Tibial nerve (tissue), 4 donors: ENCODE measurements at places on chromosomes 6 and 20.

GRCh38 chr6:27144740-27145079 lies 102.8 kb upstream of the PRSS16 start:
- DNase-seq: no peak
- peaks cover 6% of the 10 kb centered on the region for H3K27me3 ChIP-seq
- peaks cover 4% of the 10 kb centered on the region for H3K4me1 ChIP-seq
- H3K4me3 ChIP-seq: peak overlapping the region; percentile 60

GRCh38 chr6:147904416-147904815 lies 395.9 kb downstream of the SAMD5 start:
- DNase-seq: no peak
- no peaks in the 10 kb centered on the region for H3K27me3 ChIP-seq
- H3K36me3 ChIP-seq: no peaks in the 10 kb centered on the region
- no peak overlapping the region for H3K4me3 ChIP-seq
- H3K4me1 ChIP-seq: no peaks in the 10 kb centered on the region

- H3K4me1 ChIP-seq: peaks cover 20% of the 10 kb centered on the region
- H3K27ac ChIP-seq: no peak overlapping the region
- no peak overlapping the region for H3K4me3 ChIP-seq
- no peak for DNase-seq
- H3K27me3 ChIP-seq: no peaks in the 10 kb centered on the region
These were observed 155.1 kb downstream of the CD83 start for GRCh38 chr6:14272737-14273085.

DNA sequence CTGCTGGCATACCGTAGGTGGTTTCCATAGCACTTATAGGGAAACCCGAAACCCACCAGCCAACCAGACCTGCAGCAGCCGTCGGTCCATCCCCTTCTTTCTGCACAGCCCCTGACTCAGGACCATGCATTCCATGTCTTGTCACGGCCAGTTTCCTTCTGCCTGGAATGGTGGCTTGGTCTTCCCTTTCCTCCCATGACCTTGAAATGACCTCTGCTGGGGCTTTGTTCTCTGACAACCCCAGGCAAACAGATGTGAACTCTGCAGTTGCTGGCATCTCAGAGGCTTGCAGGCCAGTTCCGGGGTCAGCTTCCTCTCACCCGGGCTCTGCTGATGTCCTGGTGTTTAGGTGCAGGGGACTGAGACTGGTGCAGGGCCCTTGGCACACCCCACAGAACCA lies 250.8 kb downstream of the SMOC2 start:
- H3K4me3 ChIP-seq: no peak overlapping the region
- DNase-seq: no peak
- H3K27ac ChIP-seq: no peak overlapping the region
- no peaks in the 10 kb centered on the region for H3K4me1 ChIP-seq
- H3K27me3 ChIP-seq: no peaks in the 10 kb centered on the region

- H3K4me3 ChIP-seq: no peak overlapping the region
- H3K36me3 ChIP-seq: no peaks in the 10 kb centered on the region
- peaks cover 7% of the 10 kb centered on the region for H3K4me1 ChIP-seq
These were observed 3.7 kb upstream of the RPP40 start for GRCh38 chr6:5007531-5007930.

DNA sequence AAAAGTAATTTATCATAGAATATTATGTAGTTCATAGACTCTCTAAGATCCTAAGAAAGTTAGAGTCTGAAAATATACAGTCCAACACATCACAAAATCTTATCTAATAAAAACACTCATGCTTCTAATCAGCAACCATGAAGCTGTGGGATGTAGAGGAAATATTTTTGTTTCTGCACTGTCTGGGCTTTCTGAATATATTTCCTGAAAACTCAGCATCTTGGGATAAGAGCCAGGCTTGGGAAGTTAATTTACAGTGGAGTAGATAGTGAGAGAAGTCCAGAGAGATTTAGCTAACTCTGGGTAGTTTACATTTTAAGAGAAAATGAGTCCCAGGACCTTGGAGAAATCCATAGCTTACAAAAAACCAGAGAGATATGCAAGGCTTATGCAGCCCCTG lies 150.4 kb upstream of the BMP5 start:
- H3K4me3 ChIP-seq: no peak overlapping the region
- H3K27me3 ChIP-seq: no peaks in the 10 kb centered on the region

GRCh38 chr6:37426945-37427510 lies 6.0 kb upstream of the CMTR1 start:
- peaks cover 2% of the 10 kb centered on the region for H3K4me1 ChIP-seq
- no peaks in the 10 kb centered on the region for H3K27me3 ChIP-seq
- no peaks in the 10 kb centered on the region for H3K36me3 ChIP-seq
- H3K27ac ChIP-seq: no peak overlapping the region

DNA sequence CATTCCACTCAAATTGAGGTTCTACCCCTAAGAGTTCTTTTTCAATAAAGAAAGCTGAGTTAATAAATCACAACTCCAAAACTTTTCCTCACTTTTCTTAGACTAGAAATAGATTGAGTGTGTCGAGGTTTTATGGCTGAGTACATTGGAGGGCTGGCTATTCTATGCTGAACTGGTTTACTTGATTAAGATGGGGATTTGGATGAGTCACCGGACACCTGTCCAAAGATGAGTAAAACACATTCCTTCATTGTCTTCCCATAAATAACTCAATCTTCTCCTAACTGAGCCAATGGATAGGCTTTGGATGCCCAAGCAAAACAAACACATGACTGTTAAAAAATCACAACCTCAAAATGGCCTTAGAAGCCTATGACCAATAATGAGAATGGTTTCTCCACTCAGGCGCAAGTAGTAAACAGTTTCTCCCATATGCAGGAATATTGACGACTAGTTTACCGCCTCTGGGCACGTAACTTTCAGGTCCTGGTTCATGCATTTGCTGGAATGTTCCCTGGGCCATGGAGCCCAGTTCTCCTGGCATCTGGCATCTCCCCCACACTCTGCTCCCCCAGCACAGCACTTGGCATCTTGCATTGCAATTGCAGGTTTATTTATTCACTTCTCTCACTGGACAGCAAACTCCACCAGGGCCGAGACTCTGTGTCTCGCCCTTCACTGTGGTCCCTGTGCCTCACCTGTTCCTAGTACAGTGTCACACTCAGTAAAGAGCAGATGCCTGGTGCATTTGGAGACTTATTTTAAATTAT lies 43.9 kb downstream of the BCAS1 start:
- DNase-seq: no peak
- no peak overlapping the region for H3K27ac ChIP-seq
- H3K4me3 ChIP-seq: no peak overlapping the region
- no peaks in the 10 kb centered on the region for H3K36me3 ChIP-seq
- H3K27me3 ChIP-seq: no peaks in the 10 kb centered on the region

DNA sequence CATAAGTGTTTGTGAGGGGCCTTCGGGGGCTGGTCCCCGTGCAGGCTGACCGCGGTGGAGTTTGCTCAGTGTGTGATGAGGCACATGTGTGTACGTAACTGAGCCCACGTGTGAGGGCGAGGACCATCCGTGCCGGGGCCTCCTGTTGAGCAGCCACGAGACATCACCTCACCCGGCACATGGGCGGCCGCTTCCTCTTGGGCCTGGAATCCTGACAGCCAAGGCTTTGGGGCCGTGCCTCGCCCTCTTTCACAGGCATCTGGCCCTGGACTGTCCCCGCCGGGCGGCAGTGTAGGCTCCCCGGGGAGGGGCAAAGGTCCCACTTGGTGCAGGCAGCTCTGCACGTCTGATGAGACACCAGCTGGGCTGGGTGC lies 202.3 kb downstream of the DLL1 start:
- DNase-seq: no peak
- H3K4me1 ChIP-seq: peaks cover 13% of the 10 kb centered on the region
- H3K27me3 ChIP-seq: no peaks in the 10 kb centered on the region
- no peaks in the 10 kb centered on the region for H3K36me3 ChIP-seq
- no peak overlapping the region for H3K27ac ChIP-seq

DNA sequence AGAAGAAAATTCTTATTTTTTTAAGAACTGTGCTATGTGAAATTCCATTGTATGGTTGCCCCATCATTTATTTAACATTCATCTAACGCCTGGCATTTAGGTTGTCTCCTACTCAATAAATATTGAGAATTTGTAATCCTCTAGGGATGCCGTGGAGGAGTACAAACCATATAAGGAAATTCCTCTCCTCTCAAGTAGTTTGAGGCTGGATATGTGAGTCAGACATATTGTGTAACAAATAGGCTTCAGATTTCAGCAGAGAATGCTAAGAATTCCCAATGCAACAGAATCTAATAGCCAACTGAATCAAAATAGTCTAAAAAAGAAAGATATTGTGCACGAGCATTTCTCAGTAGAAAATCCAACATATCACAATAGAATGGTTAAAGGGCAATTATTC lies 174.7 kb downstream of the OTOR start:
- peaks cover 14% of the 10 kb centered on the region for H3K4me1 ChIP-seq
- H3K4me3 ChIP-seq: no peak overlapping the region
- no peaks in the 10 kb centered on the region for H3K36me3 ChIP-seq
- peak overlapping the region; percentile 74 for H3K27ac ChIP-seq
- no peak for DNase-seq
- H3K27me3 ChIP-seq: no peaks in the 10 kb centered on the region

DNA sequence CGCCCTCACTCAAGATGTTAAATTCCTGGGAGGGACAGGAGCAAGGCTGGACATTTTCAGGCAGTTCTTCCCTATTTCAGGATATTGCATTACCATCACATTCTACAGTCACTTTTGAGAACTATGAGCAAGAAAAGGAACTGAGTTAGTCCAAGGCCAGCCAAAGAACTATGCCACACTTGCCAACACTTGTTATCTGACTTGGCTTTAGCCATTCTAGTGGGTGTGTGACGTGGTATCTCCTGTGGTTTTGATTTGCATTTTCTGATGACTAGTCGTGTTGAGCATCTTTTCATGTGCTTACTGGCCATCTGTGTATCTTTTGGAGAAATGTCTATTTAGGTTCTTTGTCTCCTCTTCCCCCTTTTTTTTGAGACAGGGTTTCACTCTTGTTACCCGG lies 12.0 kb downstream of the XRN2 start:
- no peak for DNase-seq
- H3K4me1 ChIP-seq: peaks cover 5% of the 10 kb centered on the region
- no peak overlapping the region for H3K4me3 ChIP-seq
- H3K27ac ChIP-seq: no peak overlapping the region
- H3K27me3 ChIP-seq: no peaks in the 10 kb centered on the region

GRCh38 chr20:63835021-63835858 lies 4.2 kb upstream of the ZBTB46 start:
- H3K36me3 ChIP-seq: no peaks in the 10 kb centered on the region
- H3K27me3 ChIP-seq: no peaks in the 10 kb centered on the region
- peak overlapping the region; percentile 67 for H3K27ac ChIP-seq
- H3K4me1 ChIP-seq: no peaks in the 10 kb centered on the region
- DNase-seq: peak; percentile 86
- H3K4me3 ChIP-seq: no peak overlapping the region

DNA sequence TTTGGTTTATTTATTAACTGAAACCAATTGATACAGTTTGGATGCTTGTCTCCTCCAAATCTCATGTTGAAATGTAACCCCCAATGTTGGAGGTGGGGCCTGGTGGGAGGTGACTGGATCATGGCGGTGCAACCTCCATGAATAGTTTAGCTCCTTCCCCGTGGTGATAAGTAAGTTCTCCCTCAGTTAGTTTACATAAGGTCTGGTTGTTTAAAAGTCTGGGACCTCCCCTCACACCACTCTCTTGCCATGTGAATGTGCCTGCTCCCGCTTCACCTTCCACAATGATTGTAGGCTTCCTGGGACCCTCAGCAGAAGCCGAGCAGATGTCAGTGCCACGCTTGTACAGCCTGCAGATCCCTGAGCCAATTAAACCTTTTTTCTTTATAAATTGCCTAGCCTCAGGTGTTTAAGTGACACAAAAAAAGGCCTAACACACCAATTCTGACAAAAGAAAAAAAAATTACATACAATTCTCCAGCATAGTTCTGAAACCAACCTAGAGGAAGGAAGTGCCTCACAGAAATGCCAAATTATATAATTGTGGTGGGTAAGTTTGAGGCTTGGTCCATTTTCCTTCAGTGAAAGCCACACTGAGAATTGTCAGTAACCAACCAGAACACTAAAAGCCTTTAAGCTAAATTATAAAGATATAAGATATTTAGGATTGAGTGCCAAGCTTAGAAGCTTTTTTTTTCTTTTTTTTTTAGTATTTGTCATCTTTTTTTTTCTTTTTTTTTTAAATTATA lies 15.0 kb downstream of the MAP7 start:
- H3K27me3 ChIP-seq: no peaks in the 10 kb centered on the region
- H3K4me3 ChIP-seq: no peak overlapping the region
- no peak overlapping the region for H3K27ac ChIP-seq
- no peaks in the 10 kb centered on the region for H3K36me3 ChIP-seq
- no peaks in the 10 kb centered on the region for H3K4me1 ChIP-seq

DNA sequence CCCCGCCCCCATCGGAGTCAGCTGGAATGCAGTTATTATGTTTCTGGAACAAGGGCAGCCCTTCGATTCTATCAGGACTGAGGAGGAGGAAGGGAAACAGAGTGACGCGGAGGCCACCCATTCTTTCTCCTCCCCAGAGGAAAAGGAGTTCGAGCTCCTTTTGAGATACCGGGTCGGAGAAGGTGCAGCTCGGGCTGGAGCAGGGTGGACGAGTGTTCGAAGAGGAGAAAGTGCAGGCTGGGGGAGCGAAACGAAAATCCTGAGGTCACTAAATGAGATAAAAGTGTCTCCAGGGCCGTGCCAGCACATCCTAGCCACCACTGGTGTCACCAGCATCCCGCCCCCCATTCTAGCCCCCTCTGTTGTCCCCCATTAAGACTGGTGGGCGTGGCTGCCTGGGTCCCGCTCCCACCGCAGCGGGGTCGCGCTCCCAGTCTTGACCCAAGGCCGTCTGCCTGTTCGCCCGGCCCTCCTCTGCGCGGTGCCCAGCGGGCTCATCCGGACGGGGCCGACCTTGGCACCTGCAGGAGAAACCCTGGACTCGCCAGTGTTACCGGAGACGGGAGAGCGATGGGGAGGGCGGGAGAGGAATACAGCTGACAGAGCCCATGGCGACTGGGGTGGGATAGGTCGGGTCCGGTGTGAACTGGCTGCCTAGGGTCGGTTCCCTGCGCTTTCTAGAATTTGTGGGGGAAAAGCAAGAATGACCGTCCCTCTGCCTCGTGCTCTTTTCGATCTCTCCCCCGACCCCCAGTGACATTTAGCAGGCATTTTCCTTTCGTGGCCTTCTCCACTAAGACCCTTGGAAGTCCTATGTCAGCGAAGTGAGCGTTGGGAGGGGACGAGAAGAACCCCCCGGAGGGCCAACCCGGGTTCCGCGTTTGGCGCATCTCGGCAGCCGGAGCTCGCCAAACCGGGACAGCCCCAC lies 16.2 kb downstream of the FOXA2 start:
- H3K4me3 ChIP-seq: no peak overlapping the region
- H3K4me1 ChIP-seq: no peaks in the 10 kb centered on the region
- H3K36me3 ChIP-seq: no peaks in the 10 kb centered on the region
- H3K27ac ChIP-seq: no peak overlapping the region
- peaks cover 97% of the 10 kb centered on the region for H3K27me3 ChIP-seq

GRCh38 chr6:23905133-23905815 lies 220.7 kb upstream of the NRSN1 start:
- no peaks in the 10 kb centered on the region for H3K27me3 ChIP-seq
- DNase-seq: no peak
- H3K36me3 ChIP-seq: no peaks in the 10 kb centered on the region
- no peak overlapping the region for H3K4me3 ChIP-seq
- H3K4me1 ChIP-seq: no peaks in the 10 kb centered on the region
- no peak overlapping the region for H3K27ac ChIP-seq

GRCh38 chr6:168413018-168413720 lies 27.8 kb upstream of the SMOC2 start:
- H3K36me3 ChIP-seq: no peaks in the 10 kb centered on the region
- no peak overlapping the region for H3K4me3 ChIP-seq
- H3K27me3 ChIP-seq: no peaks in the 10 kb centered on the region
- DNase-seq: no peak
- peaks cover 7% of the 10 kb centered on the region for H3K4me1 ChIP-seq
